ENCODE measurements at places on chromosomes 4 and X. TPM values are rescaled to one million over a fixed set of nuclear protein-coding genes. Genes with fewer than 3 reads are reported as not detected.

GRCh38 chr4:22363036-22363435 lies 152.8 kb downstream of the ADGRA3 start:
- no peak for DNase-seq
- H3K4me1 ChIP-seq = no peaks in the 10 kb centered on the region

- H3K4me1 ChIP-seq = peaks cover 24% of the 10 kb centered on the region
- no peak for DNase-seq
- H3K27me3 ChIP-seq = no peaks in the 10 kb centered on the region
- no peak overlapping the region for H3K27ac ChIP-seq
- peaks cover 21% of the 10 kb centered on the region for H3K36me3 ChIP-seq
Observed at GRCh38 chr4:145541346-145541745, 59.7 kb downstream of the SMAD1 start.

- H3K36me3 ChIP-seq = no peaks in the 10 kb centered on the region
- DNase-seq = no peak
- no peak overlapping the region for H3K27ac ChIP-seq
Observed at GRCh38 chrX:137424679-137425078, 141.2 kb upstream of the ZIC3 start.

IGSF1 gene
- 19.2 TPM for total RNA-seq

Measured in type B pancreatic cell (in vitro differentiated cells).